Anterior cingulate cortex (tissue), 58 donors: ENCODE measurements at places on chromosomes 7 and 10.

DNA sequence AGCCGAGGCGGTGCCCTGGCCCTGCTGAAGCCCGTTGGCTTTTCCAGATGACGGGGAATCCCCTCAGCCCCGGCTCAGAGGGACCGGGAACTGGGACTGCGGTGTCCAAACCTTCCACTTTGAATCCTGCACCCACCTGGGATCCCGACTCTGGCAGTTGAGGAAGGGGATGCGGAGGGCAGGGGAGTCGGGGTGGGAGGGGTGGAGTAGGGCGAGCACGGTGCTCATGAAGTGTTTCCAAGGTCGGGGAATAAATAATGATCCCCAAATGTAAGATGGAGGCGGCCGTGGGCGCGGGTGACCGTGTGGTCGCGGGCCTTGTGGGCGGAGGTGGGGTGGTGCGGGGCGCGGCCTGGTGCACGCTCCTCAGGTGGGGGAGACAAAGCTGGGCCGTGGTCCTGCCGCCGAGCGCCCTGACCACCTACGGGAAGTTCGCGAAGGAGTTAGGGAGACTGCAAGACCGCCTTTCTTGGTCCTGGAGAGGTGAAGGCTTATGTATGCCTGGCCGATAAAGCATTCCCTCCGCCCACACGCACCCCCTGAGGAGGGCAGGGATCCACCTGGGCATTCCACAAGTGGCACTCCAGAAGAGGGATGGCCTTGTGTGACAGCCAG is 1.4 kb downstream of the MTURN start:
- no peak for DNase-seq

GRCh38 chr10:106043863-106044262 is 1120.6 kb downstream of the SORCS1 start:
- no peak for DNase-seq

- no peak for DNase-seq
Measured at GRCh38 chr7:158473221-158473620, 114.4 kb downstream of the PTPRN2 start.

GRCh38 chr10:31816318-31816717 is 112.3 kb downstream of the ARHGAP12 start:
- no peak for DNase-seq

GRCh38 chr10:78953113-78953798 is 115.5 kb upstream of the ZMIZ1 start:
- DNase-seq = no peak

- no peak for DNase-seq
Measured at GRCh38 chr7:73612598-73613269, 11.6 kb downstream of the MLXIPL start.

GRCh38 chr7:18693406-18693805 is 197.9 kb downstream of the HDAC9 start:
- no peak for DNase-seq

GRCh38 chr7:90222811-90223725 is 11.5 kb downstream of the STEAP2 start:
- no peak for DNase-seq

DNA sequence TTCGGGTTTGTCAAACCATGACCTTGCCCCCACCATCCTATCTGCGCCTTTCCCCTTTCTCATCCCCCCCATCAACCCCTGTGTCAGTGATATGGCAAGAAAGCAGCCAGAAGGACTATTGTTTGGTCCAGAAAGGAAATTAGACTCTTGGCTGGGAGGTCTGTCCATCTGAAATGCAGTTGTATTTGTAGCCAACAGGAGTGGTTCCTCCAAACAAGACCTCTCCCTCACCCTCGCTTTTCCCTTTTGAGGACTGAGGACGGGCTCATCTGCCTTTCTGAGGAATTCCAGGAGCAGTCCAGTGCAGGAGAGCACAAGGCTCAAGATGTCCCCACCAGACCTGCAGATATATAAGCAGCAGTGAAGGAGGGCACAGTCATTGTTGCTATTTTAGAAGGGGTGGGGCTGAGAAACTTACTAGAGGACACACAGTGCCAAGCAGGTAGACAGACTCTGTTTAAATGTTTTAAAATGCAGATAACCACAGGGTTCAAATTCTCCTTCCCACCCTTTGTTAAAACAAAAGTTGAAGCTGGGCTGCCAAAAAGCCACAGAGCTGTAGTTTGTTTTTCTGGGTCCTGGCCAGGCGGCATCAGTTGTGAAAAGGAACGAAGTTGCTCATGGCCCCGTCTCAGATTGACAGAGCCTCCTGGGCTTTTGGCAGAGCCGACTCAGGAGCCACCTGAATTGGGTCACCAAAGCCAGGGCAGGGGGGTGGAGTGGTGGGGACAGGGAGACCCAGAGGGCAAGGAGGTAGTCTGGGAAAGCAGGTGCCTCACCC is 37.3 kb downstream of the CYP17A1 start:
- DNase-seq = no peak

GRCh38 chr10:31437959-31438358 is 118.9 kb downstream of the ZEB1 start:
- DNase-seq = no peak

GRCh38 chr7:155412416-155413253 is 45.3 kb upstream of the EN2 start:
- peak; percentile 54 for DNase-seq

- DNase-seq = no peak
Measured at GRCh38 chr10:71419750-71420149, 23.0 kb downstream of the CDH23 start.

DNA sequence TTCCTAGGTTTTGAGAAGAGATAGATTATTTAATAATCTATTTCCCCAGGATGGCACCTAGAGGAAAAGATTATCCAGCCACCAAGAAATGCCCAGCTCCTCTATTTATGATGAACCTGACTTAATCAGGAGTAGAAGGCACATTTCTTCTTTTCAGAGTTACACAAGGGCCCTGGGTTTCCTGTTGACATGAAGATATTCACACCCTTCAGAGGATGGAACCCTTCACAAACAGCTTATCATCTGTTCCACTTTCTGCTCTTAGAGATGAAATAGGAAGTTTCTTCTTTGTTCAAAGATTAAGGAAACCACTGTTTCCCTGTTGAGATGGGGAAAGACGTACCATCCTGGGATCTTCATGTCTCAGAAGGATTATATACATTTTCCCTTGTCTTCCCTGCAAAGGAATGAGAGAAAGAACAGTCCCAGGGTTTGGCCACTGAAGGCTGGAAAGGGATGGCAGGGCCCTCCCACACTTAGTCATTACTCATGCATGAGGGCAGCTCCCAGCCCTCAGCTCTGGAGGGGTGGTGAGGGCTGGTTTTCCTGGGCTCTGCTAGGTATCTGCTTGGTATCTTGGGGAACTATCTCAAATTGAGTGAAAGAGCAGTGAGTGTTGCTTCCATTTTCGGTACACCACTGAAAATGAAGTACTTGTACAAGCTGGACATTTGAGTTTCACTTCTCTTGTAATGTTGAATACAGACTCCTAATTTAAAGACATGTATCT is 64.0 kb downstream of the MTPAP start:
- DNase-seq = no peak

GRCh38 chr7:95660023-95660434 is 63.7 kb upstream of the PDK4 start:
- no peak for DNase-seq

DNA sequence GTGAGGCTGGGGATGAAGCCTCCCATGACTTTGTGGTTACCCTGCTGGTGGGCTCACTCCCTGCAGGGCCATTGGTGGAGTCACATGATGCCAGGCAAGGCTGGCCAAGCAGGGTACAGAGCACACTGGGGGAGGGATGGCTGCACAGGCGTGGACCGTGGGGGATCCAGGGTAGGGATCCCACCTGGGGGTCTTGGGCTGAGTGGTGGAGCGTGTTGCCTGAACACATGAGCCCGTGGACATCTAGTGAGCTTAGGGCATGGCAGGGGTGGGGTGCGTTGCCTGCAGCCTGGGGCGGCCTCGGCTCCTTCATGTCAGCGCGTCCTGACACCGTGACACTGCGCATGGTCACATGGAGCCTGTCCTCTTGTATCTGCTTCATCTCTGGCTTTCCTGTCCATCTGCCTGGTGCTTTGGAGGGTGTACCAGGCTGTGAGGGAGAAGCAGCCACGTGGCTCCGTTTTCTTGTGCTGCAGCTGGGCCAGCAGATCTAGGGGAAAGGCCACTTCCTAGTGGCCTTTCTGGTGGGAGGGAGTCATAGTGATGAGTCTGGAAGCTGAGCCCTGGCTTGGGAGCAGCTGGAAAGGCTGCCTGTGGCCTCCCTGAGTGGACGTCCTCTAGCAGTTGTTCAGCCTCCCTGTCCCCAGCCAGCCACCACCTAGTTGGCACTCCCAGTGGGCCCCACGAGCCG is 96.2 kb downstream of the LHPP start:
- no peak for DNase-seq

DNA sequence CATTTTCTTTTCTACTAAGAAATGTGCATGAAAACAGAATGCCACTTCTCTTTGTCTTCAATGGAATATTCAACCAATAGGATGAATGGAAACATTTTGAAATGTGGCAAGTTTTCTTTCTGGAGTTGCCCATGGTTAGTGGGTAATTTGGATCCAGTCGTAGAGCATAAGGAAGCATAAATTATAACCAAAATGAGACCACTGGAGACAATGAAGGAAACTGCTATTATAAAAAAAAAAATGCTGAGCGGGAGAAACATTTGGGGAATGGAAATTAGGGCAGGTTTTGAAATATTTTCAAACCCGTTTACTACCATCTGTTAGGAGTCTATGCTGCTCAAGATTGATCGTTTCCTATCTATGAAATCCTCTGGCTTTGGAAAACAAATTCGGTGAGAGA is 182.9 kb upstream of the PRKCQ start:
- no peak for DNase-seq

DNA sequence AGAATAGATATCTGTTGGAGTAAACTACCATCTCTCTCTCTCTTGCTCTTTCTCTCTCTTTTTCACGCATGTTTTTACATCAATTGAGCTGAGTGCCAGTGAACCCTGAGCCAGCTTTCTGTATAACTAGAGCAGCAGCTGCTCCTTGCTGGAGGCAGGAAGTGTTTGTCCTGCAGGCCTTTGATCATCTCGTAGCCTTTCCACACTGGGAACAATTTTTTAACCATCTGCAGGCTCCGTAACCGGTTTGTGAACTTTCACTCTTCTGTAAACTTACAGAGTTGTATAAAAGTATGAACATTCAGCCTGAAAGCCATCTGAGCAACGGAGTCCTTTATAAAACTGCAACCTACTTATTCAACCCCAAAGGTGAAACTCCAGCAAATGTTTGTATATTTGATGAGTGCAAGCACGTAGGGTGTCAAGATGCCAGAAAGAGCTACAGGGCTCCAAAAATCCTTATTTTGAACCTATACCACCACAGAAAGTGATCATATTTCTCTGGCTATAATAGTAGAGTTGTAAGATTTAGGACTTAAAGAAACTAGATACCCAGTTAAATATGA is 162.8 kb upstream of the NFE2L3 start:
- DNase-seq = no peak

- DNase-seq = no peak
Measured at GRCh38 chr7:146112755-146113154, 3.8 kb upstream of the CNTNAP2 start.
